ENCODE measurements at places on chromosomes 7 and 10.
A peak's percentile ranks its signal among the peaks of the same experiment; 100 is the strongest.

DNA sequence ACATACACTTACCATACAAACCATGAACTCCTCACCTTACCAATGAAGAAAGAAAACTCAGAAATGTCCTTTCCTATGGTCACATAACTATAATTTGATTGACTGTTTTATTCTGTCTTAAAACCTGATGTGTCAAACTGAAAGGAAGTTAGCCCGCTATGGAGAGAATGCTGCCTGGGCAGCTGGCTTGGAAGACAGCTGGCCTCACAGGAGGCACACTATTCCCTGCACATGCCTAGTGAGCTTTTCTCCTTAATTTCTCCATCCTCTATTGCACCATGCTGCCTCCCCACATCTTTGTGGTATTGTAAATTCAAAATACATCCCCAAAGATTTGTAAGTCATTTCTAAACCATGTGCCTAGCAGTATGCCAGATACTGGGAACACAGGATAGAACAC is 163.3 kb downstream of the STK31 start:
- no peak for DNase-seq

GRCh38 chr10:100553929-100554328 is 18.2 kb downstream of the HIF1AN start:
- no peak for DNase-seq

GRCh38 chr7:103996639-103997038 is 7.2 kb upstream of the RELN start:
- no peak for DNase-seq

- no peak for DNase-seq
Measured at GRCh38 chr10:127894146-127894545, 1.4 kb upstream of the CLRN3 start.

- DNase-seq, result no peak
Measured at GRCh38 chr7:16669581-16669980, 23.6 kb downstream of the BZW2 start.

DNA sequence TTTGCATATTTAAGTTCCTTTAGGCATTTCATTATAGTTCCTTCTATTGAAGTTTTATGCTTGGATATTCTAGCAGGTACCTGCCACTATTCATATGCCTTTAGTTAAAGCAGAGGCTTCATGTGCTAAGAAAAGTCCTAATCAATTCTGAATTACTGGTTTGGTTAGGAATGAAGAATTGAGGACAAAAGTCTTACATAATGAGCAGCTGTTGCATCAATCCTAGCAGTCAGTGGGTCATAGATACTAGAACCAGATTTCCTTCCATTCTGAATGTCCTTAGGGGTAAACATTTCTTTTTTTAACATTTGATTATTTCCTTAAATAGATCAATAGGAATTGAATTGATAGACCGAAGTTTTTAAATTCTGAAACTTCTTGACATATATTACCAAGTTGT is 59.2 kb downstream of the CDK13 start:
- DNase-seq, result no peak

DNA sequence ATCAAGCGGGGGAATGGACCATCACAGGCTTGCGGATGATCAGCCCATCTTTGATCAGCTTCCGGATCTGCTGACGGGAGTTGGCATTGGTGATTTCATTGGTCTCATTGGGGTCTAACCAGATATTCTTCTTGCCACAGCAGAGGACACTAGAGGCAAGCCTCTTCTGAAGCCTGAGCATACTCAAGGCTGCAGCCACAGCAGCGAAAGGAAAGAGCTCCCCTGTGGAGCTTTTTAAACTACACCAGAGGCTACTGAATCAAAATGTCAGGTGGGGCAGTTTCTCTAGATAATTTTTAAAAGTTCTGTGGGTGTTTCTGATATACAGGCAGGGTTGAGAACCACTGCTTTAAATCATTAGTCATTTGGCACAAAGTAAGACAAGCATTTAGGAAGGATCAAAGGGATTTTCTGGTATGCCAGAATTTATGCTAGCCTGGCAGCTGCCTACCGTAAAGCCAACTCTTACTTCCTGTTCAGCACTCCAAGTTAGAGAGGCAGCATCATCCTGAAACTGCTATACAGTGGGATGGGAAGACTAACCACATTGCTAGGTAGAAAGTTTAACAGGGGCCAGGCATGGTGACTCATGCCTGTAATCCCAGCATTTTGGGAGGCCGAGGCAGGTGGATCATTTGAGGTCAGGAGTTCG is 7.0 kb downstream of the NAPEPLD start:
- DNase-seq, result no peak

- DNase-seq, result no peak
Measured at GRCh38 chr7:117230276-117231046, 92.4 kb downstream of the WNT2 start.

GRCh38 chr7:24981171-24981951 is 1.4 kb upstream of the OSBPL3 start:
- DNase-seq, result peak; percentile 23

DNA sequence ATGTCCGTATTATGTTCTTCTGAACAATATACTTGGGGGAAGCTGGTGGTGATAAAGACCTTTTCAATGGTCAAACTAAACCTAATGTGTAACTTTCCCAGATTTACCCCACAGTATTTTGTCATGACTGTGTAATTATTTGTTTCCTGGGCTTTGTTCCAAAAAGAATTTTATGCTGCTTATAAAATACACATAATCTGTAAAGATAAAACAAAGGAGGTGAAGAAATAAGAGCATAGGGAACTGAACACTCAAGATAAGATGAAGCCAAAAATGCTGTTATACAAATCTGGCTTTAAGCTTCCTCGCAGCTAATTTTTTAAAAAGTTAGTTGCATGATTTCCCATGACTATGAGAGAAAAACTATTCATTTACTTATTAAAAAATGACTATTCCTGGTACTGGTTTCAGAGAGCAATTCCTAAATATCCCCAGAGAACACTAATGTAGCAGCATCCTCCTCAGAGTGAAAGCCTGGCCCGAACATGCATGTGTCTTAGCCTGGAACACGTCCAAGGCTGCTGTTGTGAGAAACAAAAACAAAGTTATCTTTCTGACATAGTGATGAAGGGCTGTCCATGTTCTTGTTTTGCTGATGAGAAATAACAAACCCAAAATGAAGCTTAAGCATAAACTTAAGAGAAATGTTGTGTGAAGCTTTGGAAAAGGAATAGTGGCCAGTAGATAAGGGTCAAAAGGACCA is 33.9 kb downstream of the MALSU1 start:
- no peak for DNase-seq

DNA sequence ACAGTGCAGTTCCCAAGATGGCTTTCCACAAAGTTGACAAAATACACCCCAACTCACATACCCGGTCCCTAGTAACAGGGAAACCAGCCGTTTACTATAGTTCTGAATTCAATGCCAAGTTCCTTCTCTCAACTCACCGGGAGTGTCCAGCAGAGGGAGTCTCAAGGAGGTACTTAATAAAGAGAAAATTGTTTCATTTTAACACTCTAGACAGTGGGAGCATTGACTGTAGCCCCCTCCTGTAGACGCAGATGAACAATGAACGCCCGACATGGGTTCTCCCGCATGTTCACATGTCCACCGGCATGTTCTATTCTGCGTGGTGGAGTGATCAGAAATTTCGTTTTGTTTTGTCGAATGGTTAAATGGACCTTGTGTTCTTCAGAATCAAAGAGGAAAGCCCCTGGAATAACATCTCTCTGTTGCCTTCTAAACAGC is 1.9 kb downstream of the HIPK2 start:
- peak; percentile 65 for DNase-seq

GRCh38 chr7:126685018-126685573 is 567.6 kb downstream of the GRM8 start:
- DNase-seq, result no peak

DNA sequence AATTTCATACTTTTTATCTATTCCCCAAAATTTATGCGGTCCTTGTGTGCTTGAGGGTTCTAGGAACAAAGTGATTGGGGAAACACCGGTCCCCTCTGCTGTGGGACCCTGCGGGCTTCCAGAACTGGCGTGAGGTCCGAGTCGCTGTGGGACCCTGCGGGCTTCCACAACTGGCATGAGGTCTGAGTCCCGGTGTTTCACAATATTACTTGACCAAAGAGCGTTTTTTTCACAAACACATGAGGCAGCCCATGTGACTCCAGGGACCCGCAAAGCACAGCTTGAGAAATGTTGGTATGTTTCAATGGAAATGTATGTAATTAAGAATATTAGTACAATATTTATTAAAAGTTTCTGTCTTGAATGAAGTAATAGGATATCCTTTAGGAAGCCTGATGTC is 212.2 kb downstream of the MGMT start:
- DNase-seq, result no peak

- DNase-seq, result no peak
Measured at GRCh38 chr7:45053401-45053800, 35.4 kb downstream of the NACAD start.

- DNase-seq, result no peak
Measured at GRCh38 chr10:97999923-98000248, 30.5 kb downstream of the CRTAC1 start.

DNA sequence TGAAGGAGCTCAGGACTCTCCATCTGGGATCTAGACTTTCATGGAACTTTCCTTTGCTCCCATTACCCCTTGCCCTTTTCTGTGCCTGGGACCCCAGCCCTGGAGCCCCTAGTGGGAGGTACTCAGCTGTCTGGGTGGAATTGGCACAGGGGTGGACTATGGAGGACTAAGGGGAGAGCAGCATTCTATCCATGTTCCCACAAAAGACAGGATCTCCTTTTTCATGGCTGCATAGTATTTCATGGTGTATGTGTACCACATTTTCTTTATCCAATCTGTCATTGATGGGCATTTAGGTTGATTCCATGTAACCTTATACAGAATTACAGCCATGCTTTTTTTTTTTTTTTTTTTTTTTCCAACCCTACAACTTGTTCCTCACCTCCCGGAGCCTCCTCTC is 89.1 kb downstream of the GALNT17 start:
- no peak for DNase-seq

- no peak for DNase-seq
Measured at GRCh38 chr10:7306147-7306546, 104.7 kb downstream of the SFMBT2 start.

GRCh38 chr7:84336303-84336702 is 141.7 kb upstream of the SEMA3A start:
- DNase-seq, result no peak

- no peak for DNase-seq
Measured at GRCh38 chr10:19184891-19185290, 136.3 kb downstream of the MALRD1 start.

DNA sequence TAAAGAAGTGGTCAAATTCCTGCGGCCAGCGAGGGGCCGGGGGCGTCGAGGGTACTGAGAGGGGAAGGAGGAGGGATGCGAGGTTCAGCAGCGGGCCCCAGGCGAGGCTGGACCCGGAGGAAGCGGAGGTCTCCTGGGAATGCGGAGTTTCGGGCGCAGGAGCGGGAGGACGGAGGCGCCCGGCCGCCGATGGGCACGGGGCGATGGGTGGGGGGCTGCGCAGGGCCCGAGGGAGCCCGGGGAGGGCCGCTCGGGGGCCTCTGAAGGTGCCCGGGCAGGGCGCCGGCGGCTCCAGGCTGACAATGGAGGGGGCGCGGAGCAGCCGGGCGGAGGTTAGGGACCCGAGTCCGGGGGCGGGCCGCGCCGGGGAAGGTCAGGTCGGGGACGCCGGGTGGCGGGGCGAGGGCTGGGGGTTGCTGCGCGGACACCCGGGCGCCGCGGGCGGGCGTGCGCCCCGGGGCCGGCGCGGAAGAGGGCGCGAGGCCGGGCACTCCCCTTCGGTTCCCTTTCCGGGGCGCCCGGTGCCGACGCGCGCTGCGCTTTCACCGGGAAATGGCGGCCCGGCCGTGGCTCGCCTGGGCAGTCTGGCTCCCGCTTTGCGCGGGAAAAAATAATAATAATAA is 683 bp downstream of the MACROH2A2 start:
- no peak for DNase-seq

DNA sequence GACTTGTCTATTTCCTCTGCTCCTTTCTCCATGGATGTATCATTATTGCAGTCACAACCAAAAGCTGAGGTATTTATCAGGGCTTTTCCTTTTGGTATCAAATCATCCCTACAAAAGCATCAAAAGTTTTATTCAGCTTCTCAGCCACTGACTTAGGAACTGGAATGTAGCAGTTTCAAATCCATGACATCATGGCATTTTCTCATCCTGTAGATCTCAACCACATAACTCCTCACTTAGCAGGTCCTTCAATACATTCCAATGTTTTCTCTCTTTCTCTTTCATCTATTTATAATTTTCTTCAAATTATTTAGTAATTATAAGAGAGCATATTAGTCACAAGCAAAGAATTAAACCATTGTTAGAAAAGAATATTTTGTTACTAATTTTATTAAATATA is 537.4 kb upstream of the SORCS1 start:
- DNase-seq, result no peak

DNA sequence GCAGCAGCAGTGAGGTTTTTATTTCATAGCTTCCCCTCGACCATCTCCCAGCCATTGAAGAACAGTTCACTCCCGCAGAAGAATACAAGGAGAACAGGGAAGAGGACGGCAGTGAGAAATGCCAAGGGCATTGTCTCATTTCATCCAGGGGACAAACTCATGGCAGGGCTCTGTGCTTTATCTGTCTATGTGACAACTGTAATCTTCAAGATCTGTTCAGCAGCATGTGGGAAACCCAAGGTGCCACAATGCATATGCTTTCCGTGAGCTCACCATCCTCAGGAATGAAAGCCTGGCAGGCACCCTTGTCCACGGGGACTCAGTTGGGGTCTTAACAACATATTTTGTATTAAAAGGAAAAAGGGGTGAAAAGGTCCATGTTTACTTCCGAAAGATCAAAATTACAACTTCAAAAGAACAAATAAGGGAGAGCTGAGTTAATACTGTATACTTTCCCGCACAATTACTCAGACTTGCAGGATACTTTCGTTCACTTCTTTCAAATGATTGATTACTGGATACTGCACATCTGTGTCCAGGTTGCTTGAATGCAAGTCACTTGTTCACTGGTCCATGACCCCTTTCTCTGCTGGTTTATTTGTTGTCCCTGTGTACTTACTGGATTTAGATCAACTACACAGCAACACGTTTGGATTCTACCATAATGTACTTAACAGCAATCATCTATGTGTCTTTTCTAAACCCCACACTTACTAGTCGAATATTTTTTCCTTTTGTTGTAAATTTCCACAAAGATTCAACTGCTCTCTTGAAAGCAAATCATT is 90.1 kb upstream of the ATP6V0A4 start:
- no peak for DNase-seq

GRCh38 chr7:134016223-134016941 is 110.8 kb upstream of the LRGUK start:
- DNase-seq, result peak; percentile 59

DNA sequence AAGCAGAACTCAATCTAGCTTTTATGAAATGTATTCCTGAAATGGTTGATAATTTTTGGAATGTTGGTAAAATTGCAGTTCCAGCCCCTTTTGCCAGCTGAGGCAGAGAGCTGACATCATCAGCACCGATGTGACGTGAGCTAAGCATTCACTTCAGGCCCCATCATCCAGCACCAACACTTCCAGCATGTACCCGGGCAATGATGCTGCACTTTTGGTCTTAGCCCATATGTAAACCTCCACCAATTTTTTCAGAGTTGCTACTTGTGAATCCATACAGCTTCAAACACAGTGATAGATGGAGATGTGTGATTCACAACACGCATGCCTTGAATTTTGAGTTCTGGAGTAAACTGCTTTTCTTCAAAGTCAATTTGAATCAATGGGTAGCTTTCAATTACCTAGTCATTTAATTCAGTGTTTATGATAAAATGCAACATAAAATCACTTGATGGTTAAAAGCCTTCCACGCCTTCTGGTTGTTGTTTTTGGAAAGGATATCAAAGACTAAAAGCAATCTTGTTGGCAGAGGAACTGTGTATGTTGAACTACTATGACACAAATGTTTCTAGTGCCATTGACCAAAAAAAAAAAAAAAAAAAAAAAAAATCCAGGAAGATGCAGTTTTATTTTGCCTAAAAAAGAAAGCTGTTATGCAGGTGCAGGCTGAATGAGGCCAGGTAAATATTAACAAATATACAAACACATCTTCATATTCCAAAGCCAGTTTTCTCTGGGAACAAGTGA is 73.9 kb downstream of the NRP1 start:
- no peak for DNase-seq
